Activated T-helper 1 cell treated with anti-CD3 and anti-CD28 coated beads, Interleukin-2, amount 50 U/mL, for 16 hours (primary cell): ENCODE measurements at places on chromosomes 7 and 10.

GRCh38 chr10:25076506-25077177 is 60.2 kb downstream of the THNSL1 start:
- no peak for DNase-seq

DNA sequence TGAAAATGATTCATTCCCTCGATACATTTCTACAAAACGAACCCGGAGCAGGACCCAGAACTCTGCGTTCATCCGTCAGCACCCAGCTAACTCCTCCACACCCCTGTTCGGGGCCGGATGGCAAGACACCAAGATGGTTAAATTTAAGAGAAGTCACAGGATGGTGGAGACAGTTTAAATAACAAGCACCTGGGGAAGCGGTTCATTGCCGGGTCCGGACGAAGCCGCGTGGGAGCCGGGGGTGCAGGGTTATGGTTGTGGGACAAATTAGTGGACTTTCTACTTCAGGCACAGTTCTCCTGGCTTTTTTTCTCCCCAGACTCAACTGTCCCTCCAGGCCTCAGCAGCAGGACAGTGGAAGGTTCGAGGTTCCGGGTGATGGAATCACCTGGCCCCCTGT is 45.4 kb downstream of the ASB13 start:
- DNase-seq = no peak

- no peak for DNase-seq
These were observed 63.1 kb upstream of the ADRB1 start for GRCh38 chr10:113980408-113981087.

DNA sequence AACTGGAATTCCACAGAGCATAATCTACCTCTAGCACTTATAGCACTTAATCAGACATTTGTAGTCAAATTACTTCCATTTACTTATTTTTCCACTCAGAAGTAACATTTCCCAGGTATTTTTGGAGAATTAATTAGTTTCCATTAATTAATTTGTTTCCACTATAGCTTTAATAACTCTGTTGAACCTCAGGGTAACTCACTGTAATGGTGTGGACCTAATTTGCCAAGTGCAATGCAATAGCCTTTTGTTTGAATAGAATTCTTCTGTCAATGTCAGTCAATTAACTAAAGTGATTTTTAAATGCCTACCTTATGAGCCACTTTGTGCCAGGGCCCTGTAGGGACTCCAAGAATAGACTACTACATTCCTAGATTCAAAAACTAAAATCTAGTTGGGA is 115.4 kb downstream of the CSTF2T start:
- no peak for DNase-seq

- DNase-seq = no peak
These were observed 76.6 kb downstream of the SUGCT start for GRCh38 chr7:40211276-40212003.

DNA sequence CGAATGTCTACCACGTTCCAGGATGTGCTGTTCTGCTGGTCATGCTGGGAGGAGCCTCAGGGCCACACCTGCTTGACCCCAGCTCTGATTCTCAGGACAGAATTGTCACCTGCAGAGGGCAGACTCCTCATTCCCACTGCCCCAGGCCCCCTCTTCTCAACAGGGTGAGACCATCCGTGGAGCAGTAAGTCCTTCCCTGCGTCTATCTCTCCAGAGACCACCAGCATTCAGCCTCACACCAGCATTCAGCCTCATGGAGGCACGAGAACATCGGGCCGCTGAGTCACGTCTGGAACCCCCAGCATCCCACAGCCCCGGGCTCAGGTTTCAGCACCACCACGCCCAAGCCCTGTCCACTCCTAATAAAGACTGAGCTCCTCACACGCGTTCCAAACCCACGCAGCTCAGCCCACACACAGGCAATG is 273.4 kb downstream of the DIP2C start:
- no peak for DNase-seq

DNA sequence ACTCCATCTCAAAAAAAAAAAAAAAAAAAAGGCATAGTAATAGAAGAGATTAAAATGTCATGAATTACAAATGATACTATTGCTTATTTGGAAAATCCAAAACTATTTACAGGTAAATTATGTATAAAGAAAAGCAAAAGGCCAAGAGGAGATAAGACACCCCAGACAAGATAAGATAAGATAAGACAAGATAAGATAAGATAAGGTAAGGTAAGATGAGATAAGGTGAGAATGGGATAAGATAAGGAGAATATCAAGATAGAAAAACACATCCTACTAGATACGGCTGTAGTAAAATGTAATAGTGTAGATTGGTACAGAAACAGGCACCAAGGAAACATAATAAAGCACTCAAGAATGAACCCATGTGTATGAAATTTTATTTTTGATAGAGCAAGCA is 20.9 kb downstream of the VIM start:
- DNase-seq = no peak

DNA sequence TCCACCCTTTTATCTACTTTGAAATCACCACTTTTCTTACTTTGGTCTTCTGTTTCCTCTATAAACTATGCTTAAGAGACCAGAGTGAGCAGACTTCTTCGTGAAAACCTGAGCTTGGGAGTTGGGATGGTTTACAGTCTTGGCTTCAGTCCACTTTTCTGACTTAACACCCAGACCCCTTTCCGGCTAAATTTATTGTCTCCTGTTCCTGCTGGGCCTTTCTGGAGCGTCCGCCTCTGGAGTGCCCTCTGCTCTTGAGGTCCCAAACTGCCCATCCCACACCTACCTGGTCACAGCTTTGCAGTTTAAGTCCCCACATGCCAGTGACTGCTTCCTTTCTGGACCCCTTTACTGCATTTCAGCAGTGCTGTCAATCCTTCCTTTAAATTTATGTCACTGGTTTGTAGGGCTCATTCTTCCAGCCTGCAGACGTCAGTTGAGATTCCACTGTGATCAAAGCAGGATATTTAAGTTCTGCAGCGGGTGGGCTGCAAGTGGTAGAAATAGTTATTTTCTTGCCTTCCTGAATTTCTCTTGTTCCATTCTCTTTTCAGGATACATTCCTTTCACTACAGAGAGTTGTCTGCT is 80.3 kb downstream of the KAT6B start:
- DNase-seq = no peak

DNA sequence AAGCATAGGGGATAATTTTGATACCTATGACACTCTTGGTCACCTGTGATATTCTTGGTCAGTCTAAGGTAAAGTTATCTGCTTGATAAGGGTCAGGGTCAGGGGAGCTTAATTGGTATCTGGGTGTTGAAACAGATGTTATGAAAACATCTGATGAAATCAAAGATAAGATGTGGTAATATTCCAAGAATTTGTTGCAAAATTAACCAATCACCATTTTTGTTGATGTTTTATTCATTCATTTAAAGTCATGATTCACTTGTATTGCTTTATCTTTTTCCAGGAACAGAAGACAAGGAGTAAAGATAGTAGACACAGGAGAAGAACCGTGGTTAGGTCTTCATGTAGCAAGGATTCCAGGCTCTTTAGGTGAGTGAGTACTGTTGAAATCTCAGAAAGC is 103.1 kb downstream of the SEMA3C start:
- DNase-seq = no peak
